ENCODE measurements at places on chromosomes 2 and 18.

GRCh38 chr2:27152796-27153464 lies 4.1 kb downstream of the TCF23 start:
- no peak for DNase-seq

DNA sequence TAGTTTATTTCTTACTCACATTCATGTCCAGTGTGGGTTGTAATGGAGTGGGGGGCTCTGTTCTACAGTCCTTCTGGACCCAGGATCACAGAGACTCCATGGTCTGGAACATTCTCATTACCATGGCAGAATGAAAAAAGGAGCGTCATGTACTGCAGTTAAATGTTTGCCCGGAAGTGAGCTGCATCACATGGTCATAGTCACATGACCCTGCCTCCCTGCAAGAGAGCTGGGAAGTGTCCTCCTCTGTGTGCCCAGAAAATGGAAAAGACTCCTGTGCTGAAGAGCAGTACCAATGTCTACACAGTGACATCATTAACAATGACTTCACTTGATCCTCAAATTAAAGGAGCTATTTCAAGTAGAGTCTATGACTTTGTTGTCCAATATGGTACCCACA lies 74.0 kb upstream of the ZBTB14 start:
- no peak for DNase-seq

DNA sequence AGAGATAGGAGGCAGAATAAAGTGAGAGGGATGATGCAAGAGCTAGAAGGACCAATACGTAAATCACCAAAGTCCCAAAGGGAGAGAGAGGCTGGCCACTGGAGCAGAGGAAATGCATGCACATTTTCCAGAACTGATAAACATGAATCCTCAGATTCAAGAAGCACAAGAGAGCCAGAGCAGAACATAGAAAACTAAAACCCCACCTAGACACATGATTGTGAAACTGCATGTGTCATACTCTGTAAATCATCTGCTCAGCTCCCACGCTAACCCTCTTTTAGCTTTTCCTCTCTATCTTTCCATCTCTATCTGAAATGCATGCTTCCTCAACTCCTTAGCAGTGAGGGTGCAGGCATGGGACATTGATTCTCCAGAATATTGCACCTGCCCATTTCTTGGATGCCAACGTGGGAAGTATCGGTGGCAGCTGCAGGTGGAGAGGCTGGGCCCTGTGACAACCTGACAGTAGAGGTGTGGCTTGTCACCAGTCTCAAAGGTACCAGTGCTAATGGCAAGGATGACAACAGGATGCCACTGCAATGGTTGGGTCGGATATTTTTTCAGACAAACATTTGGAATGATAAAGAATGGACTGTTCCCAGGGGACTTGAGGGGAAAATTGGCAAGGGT lies 89.3 kb upstream of the OTOS start:
- DNase-seq: no peak

- DNase-seq: peak; percentile 61
These were observed 25.4 kb downstream of the SP100 start for GRCh38 chr2:230441227-230441897.

DNA sequence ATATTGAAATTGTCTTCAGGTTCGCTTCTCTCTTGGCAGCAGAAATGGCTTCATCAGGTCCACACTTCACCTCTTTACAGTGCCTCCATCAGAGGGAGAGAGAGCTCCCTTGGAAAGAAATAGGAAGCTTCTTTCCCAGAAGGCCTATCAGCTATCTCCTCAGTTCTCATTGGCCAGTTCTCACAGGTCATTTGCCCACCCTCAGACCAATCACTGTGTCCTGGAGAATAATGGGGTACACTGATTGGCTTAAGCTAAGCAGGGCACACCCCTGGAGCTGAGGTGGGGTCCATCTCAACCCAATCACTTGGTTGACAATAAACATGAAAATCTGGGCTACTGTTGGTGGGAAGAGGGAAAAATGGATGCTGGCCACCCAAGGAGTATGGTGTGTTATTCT lies 5.2 kb downstream of the GNLY start:
- no peak for DNase-seq

GRCh38 chr2:236938126-236938525 lies 147.6 kb upstream of the COPS8 start:
- no peak for DNase-seq

GRCh38 chr18:76422838-76423237 lies 72.2 kb downstream of the ZNF516 start:
- no peak for DNase-seq

DNA sequence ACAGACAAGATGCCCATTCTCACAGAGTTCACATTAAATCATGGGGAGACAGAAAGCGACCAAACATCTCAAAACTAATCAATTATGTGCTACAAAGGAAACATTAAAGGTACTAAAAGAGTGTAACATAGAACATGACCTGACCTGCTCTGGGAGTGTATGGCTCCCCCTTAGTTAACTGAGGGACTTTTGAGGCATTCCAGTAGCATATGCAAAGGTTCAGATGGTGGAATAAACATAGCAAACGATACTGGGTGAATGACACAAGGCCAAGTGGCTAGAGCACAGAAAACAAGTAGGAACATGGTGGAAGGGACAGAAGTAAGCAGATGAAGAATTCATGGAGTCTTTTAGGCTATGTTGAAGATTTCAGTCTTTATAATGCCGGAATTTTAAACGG lies 11.9 kb downstream of the PPP3R1 start:
- DNase-seq: no peak

DNA sequence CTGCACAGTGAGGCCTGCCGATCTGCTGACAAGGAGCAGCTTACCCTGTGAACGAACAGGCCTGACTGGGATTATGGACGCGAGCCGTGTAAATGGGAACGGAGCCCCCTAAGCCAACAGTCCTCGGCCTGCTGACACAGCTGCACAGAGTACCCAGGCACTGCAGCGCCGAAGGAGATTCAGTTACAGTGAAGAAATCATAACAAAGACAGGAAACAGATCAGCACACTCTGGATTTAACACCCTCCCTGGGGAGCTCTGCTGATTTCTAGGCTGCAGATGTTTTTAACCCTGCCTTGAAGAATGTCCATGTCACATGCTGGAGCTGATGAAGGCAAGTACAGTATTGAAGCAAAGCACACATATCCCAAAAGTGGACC lies 43.4 kb downstream of the COLEC12 start:
- DNase-seq: no peak

GRCh38 chr18:23238152-23238531 lies 102.9 kb downstream of the CABLES1 start:
- DNase-seq: no peak

- no peak for DNase-seq
These were observed 111.9 kb upstream of the SYT4 start for GRCh38 chr18:43389163-43389562.

GRCh38 chr2:147460155-147460554 lies 384.7 kb upstream of the ACVR2A start:
- DNase-seq: no peak

DNA sequence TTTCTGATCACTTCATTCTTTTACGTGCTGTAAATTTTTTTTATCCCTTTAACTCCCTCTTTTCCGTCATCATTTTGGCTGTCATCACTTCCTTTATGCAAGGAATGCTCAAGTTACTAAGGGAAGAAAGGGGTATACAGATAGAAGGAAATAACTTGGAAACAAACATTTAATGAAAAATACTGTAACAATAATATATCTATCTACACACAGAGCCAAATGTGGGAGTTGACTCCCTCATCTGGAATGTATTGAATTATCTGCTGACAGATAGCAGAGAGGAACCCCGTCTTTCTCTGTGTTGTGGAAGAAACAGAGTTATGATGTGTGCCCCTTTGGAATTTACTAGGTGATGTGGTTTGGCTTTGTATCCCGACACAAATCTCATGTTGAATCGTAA lies 182.5 kb upstream of the NXPH2 start:
- DNase-seq: no peak

DNA sequence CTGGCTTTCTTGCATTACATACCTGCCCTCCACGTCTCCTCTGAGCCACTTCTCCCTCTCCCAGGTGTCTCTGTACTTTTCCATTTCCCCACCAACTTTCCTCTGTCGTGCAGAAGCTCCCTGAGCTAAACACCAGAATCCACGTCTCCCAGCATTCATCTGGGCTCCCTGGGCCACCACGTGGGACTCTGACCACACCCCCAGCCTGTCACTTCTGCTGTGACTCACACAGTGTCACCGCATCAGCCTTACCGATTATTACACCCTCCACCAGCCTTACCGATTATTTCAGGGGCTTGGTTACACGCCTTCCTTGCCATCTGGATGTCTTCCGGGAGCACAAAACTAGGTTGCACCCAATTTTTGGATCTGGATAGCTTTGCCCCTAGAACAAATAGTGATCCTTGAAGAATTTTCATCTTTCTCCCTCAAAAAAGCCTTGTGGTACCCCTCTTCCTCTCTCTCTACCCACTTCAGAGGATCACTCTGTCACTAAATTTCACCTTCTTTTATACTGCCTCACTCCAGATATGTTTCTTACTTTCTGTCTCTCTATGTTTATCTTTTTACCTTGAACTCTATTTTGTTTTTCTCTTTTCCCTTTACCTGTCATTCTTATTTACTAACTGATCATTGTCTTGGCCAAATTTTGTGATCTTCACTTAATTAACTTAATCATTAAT lies 136.9 kb upstream of the CAB39 start:
- peak; percentile 68 for DNase-seq

DNA sequence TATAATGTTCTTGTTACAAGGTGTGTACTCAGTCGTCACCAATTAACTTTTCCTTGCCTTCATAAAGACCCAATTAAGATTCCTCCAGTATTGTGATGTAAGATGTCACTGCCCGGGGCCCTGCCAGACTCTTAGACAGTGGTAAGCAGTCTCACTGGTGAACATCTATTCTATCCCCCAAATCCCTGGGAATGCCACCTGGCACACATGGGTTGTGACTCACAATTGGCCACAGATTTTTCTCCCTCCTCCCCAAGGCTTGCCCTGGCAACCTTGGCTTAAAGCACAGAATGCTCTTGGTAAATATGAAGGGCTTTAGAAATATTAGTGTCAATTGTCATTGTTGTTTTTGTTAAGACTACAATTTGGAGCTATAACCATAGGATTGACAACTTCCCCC lies 287.9 kb downstream of the ETAA1 start:
- no peak for DNase-seq

GRCh38 chr18:24016643-24017042 lies 2.1 kb downstream of the TTC39C start:
- DNase-seq: no peak

DNA sequence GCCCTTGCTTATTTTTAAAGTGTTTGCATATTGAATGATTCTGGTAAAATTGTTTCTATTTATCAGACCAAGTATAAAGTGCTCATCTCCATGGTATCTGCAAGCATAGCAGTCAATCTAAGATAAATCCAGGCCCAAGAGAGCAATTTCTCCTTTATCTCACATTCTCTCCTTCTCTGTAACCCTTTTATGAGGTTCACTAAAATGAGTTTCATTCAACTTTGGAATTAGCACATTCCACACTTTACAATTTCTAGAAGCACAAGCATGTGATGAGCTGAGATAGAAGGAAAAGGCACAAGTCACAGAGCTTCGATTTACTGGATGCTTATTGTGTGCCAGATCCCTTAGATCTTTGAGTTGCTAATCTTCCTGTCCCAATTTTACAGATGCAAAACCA lies 97.3 kb downstream of the CNTNAP5 start:
- DNase-seq: no peak

GRCh38 chr2:2142345-2142744 lies 188.7 kb downstream of the MYT1L start:
- DNase-seq: no peak

GRCh38 chr2:95287336-95287735 lies 9.8 kb upstream of the KCNIP3 start:
- no peak for DNase-seq

GRCh38 chr2:18118703-18119102 lies 240.2 kb downstream of the KCNS3 start:
- no peak for DNase-seq

GRCh38 chr2:46827274-46828134 lies 88.1 kb downstream of the MCFD2 start:
- DNase-seq: no peak

DNA sequence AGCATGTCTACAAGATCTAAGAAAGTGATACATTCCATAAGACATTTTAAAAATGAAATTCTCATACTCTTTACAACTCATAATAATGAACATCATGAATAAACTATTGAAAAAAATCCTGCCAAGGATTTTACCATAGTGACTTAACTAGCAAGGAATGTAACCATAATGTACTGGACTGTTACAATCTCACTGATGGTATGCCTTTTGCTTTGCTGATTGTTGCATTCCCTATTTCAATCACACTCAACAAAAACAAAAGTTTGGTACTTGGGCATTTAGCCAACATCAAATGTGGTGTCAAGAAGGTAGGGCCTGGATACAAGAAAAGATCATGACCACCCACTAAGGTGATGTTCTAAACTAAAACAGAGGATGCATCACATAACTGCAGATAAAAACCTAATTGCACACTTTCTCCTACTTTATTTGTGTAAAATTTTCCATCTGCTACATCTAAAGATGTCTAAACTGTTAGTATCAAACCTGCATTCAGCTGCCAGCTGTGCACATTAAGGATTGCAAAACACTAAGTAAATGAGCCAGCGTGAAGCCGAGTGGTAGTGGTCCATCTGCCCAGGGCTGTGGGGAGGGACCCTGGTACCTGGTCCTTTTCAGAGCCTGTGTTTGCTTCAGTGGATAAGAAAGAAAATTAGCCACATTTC lies 564.4 kb downstream of the ZEB2 start:
- no peak for DNase-seq

- peak; percentile 67 for DNase-seq
These were observed 44.1 kb upstream of the TTC39C start for GRCh38 chr18:23970161-23971096.

- no peak for DNase-seq
These were observed 36.5 kb upstream of the PGAP1 start for GRCh38 chr2:196963043-196963442.

- peak; percentile 62 for DNase-seq
These were observed 206.9 kb downstream of the ARL4C start for GRCh38 chr2:234289834-234290590.

- DNase-seq: no peak
These were observed 124.2 kb downstream of the LPIN1 start for GRCh38 chr2:11870584-11870983.

GRCh38 chr2:12685956-12686355 lies 30.8 kb upstream of the TRIB2 start:
- DNase-seq: no peak

DNA sequence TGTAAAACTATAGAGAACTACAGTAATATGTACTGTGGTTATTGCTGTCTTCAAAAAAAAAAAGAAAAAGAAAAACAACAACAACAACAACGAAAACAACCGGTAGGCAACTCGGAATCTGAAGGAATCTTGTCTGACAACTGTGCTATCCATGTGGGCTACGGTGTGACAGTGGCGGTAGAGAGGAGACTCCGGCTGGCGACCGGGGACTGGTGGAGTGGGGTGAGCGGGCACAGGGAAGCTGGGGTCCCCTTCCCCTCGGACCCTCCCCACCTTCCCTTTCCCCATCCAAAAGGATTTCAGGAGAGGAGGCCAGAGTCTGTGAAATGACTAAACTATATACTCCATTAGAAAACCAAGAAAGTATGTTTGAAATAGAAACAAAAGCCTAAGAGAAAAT lies 22.9 kb downstream of the IGFBP5 start:
- DNase-seq: no peak
